ENCODE measurements at places on chromosomes 3 and 15.

- no peak for DNase-seq
These were observed at the start of gene SPSB4 for GRCh38 chr3:141050576-141051442. TSS of gene SPSB4 (plus strand) at chr3:141051347. CDS start at chr3:141066105, 14,758 bp downstream.

- DNase-seq: no peak
These were observed 81.4 kb downstream of the ARNT2 start for GRCh38 chr15:80485370-80486164.

DNA sequence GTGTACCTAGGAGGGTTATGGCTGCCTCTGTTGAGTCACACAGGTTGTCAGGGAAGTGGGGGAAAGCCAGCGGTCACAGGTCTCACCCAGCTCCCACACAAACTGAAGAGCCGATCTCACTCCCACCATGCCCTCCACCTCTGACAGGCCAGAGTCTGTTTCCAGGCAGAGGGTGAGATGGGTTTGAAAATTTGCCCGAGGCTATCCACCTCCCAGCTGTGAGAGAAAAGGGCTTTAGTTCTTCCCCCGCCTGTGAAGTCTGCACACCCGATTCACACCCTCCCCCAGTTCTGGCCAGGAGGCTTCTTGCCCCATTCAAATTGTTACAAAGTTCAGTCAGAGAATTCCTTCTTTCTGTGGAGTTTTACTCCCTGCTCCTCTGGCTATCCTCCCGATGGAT lies 446.9 kb downstream of the EDEM1 start:
- no peak for DNase-seq

DNA sequence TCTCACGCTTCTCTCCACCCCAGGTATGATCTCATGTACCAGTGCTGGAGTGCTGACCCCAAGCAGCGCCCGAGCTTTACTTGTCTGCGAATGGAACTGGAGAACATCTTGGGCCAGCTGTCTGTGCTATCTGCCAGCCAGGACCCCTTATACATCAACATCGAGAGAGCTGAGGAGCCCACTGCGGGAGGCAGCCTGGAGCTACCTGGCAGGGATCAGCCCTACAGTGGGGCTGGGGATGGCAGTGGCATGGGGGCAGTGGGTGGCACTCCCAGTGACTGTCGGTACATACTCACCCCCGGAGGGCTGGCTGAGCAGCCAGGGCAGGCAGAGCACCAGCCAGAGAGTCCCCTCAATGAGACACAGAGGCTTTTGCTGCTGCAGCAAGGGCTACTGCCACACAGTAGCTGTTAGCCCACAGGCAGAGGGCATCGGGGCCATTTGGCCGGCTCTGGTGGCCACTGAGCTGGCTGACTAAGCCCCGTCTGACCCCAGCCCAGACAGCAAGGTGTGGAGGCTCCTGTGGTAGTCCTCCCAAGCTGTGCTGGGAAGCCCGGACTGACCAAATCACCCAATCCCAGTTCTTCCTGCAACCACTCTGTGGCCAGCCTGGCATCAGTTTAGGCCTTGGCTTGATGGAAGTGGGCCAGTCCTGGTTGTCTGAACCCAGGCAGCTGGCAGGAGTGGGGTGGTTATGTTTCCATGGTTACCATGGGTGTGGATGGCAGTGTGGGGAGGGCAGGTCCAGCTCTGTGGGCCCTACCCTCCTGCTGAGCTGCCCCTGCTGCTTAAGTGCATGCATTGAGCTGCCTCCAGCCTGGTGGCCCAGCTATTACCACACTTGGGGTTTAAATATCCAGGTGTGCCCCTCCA lies 19.1 kb downstream of the TYRO3 start:
- DNase-seq: no peak

- no peak for DNase-seq
These were observed 79.5 kb downstream of the DPH6 start for GRCh38 chr15:35466476-35466875.

DNA sequence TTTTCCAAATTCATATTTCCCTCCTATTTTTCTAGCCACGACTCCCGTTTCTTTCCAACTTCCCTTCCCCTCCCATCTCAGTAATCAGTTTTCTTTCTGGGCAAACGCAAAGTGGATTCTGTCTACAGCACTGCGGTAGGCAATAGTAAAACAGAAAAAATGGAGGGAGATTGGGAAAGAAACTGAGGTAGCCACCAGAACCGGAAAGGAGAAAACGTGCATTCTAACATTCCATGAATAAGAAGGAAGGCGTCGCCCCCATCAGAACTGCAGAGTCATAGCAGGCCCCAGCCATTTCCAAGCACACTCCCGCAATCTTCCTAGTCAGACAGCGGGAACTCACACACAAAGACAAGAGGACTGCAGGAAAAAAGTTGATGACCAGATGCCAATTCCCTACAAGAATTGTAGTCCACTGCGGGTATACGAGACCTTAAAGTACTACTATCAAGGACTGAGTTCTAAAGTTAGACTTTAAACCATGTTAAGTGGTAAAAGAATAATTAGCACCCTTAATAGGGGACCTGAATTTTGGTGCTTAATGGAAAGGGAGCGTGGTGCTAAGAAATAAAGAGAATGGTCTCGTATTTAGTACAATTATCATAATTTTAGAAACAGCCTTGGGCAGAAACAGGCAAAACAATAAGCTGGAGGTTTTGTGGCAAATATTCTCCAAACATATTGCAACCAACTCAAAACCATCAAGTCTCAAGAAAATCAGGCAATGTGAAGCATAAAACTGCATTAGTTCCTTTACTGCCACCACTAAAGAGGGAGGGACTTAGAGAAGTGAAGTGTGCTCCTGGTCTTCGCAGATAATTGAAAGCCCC lies 1.4 kb downstream of the PFN2 start:
- no peak for DNase-seq

DNA sequence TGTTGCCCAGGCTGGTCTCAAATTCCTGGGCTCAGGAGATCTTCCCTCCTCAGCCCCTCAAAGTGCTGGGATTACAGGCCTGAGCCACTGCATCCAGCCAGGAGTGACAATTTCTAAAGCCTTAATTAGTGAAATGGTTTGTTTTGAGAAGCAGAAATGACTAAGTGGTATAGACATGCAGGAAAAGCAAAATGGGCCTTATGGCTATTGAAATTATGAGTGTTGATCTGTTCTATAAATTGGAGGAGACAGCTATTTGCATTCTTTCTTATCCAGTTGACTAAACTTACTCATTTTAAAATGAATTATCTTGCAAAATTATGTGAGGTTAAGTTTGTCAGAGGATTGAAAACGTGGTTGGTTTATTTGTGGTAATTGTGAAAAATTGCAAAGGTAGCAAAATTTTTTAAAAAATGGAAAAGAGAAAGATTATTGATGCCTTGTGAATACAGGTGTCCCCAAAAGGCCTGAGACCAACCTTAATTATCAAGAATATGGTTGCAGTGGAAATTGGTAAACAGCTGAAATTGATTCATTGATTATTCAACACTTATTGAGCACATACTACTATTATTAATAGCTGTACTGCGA lies 7.9 kb downstream of the RAP2B start:
- no peak for DNase-seq

GRCh38 chr3:43239755-43240154 lies 46.6 kb upstream of the SNRK start:
- DNase-seq: no peak

DNA sequence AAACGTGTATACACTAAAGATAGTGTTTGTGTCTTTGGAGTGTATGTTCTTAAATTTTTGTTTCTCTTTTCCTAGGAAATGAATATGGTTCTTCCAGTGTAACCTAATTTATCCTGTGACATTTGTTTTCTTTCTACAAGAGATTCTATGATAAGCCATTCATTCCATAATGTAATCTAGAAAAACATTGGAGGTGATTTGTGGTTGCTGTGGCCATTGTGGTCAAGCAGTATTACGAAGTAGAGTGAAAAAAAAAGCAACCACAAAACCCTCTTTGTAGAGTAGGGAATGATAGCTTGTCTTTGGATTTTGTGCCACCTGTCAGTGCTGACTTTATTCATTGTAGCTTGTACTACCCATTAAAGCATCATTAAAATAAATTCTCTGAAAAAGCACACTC lies 1209.6 kb downstream of the ZPLD1 start:
- DNase-seq: no peak

Measured in stimulated activated CD4-positive, alpha-beta T cell treated with anti-CD3 and anti-CD28 coated beads, TNF-alpha, amount 100 ng/mL, for 24 hours (primary cell).